ENCODE measurements at places on chromosomes 3 and 15.

- DNase-seq = no peak
These were observed 265.1 kb downstream of the TJP1 start for GRCh38 chr15:29557171-29557570.

DNA sequence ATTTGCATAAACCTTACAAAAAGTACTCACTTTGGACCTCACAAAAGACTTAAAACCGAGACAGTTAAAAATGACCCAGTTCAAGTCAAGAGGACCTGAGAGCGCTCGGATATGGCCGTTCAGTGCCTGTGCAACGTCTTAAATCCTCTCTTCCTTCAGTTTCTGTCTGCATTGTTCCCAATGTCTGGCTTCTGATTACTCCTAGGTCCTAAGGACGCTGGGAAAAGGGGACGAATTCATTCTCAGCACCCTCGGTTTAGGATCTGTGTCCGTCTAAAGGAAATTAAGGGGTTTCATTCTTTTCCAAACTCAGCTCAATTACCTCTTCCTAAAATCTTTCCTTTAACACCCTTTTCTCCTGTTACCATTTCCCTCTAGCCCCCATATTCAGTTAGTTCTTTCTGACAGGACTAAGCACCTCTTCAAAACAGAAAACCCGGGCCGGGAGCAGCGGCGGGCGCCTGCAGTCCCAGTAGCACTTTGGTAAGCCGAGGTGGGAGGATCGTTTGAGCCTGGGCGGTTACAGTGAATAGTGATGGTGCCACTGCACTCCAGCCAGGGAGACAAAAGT is 970 bp downstream of the DPPA4 start:
- DNase-seq = peak; percentile 13

DNA sequence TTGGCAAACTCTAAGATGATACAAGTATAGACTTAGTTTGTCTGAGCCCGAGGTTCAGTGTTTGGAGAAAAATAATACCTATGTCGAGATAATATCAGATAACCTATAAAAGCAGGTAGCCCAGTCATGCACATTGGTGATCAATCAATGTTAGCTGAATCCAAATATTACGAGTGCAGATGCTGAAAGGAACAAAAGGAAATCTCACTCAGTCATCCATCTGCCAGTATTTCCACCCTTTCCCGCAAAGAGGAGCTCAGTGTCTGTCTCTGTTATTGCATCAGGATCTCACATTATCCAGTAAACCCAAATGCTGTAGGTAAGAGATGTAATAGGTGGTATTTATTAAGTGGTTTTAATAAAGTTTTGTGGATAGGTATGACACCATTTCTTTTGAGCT is 251.2 kb upstream of the CTDSPL start:
- DNase-seq = no peak

DNA sequence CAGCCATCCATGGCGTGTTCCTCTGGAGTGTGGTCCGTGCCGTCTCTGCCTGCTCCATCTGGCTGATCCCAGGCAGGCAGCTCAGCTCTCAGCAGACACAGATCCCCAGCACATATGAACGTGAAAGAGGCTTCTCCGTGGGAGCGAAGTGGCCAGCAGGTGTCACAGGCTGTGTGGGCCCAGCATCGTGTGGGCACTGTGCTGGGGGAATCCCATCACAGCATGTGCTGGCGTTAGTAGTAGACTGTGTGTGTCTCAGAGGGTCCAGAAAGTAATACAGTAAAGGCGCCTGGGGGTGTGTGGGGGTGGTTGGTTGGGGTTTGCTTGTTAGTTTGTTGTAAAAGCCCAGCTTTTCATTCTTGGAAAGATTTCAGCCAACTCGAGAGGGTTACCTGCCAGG is 147.6 kb downstream of the IGF1R start:
- DNase-seq = no peak

GRCh38 chr3:197325773-197326172 is 27.4 kb upstream of the DLG1 start:
- DNase-seq = no peak

DNA sequence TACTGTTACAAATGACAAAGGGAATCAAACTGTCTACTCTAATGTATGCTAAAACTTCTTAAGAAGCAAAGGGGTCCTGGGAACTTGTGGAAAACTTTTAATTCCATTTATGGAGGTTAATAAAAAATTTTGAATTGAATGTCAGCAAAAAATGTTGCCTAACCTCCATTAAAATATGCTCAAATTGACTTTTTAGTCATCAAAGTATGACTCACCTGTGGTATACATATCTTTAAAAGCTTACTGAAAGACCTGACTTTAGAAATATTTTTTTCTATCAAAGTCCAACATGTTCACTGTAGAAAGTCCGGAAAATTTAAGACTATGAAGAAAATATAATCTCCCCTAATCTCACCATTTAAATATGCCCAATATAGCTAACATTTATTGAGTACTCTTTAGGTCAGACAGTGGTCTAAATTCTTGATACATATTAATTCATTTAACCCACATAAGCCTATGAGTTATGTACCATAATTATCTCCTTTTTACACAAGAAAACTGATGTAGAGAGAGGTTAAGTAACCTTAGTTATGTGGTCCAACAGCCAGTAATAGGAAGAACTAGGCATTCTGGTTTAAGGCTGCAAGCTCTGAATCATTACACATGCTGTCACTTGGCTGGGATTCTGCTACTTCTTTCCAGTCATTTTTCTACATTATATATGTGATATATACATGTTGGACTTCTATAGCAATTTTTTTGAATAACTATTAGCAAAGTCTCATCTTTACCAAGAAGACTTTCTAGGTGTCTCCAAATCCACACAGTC is 83.6 kb downstream of the PDZRN3 start:
- no peak for DNase-seq

GRCh38 chr3:168591587-168591986 is 495.9 kb upstream of the GOLIM4 start:
- DNase-seq = no peak

- no peak for DNase-seq
These were observed 143.5 kb downstream of the GABRG3 start for GRCh38 chr15:27114473-27114872.

- no peak for DNase-seq
These were observed 145.9 kb upstream of the GALNT15 start for GRCh38 chr3:16028604-16029003.

GRCh38 chr3:61407397-61407796 is 154.0 kb upstream of the PTPRG start:
- DNase-seq = no peak

- no peak for DNase-seq
These were observed 1308.0 kb downstream of the ROBO1 start for GRCh38 chr3:78459796-78460195.

DNA sequence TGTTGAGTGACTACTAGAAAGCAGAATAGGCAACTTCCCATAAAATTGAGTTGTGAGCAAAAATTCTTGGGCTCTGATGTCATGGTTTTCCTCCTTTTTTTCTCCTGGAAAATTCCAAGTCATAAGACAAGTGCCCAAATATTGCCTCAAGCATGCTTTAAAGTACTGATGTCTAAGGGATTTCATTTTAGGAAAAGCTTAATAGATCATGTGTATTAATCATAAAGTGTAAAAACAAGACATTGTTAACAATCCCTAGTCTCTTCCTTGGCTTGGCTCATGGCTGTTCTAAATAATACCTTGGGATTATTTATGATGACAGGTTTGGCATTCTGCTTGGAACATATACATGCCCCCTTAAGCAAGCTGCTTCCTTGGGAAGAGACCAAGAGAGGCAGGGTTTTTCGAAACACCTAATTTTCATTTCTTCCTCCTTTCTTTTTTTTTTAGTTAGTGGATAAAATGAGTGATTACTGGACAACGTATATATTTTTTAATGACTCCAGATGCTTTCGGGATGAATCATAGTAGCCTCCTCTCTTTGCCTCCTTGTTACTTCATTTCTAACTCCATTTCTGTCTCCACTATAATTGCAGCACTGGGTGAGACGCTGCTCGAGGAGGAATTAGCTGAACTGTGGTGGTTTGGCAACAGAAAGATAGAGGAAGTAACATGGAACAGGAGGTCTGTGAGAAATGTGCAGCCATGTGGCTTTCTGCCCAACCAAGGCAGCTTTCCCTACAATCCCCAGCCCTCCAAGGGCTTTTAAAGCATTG is 104.9 kb downstream of the TPRG1 start:
- peak; percentile 90 for DNase-seq

DNA sequence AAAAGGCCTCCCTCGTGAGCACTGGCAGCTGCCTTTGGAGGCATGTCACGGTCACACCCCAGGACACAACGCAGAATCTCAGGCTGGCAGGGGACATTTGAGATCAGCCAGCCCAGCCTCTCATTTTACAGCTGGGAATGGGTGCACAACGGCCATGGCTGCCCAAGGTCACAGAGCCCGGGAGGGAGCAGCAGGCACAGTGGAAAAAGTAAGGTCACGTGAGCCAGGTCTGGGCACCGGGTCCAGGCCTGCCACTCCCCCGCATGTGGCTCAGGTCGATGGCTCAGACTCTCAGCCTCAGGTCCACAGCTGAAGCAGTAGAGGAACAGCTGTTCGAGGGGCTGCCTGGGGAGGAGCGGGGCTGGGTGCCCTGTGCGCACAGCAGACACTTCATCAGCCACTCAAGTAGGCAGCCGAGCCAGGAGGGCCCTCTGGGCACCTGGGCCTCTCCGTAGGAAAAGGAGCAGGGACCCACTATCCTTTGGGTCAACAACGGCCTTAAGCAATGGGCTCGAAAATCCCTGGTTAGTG is 260.6 kb downstream of the GOLGA6L6 start:
- DNase-seq = no peak

GRCh38 chr15:66236806-66237375 is 16.7 kb downstream of the MEGF11 start:
- DNase-seq = no peak

DNA sequence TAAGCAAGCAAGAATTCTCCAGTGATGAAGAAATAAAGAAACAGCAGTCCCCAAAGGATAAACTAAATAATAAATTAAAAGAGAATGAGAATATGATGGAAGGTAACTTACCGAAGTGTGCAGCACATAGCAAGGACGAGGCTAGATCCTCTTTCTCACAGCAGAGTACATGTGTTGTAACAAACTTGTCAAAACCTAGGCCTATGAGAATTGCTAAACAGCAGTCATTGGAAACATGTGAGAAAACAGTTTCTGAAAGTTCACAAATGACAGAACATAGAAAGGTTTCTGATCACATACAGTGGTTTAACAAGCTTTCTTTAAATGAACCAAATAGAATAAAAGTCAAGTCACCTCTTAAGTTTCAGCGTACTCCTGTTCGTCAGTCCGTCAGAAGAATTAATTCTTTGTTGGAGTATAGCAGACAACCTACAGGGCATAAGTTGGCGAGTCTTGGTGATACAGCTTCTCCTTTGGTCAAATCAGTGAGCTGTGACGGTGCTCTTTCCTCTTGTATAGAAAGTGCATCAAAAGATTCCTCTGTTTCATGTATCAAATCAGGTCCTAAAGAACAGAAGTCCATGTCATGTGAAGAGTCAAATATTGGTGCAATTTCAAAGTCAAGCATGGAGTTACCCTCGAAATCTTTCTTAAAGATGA is 4.5 kb upstream of the SCG5 start:
- DNase-seq = no peak

GRCh38 chr15:55422089-55422488 is 13.8 kb downstream of the PIERCE2 start:
- DNase-seq = no peak

DNA sequence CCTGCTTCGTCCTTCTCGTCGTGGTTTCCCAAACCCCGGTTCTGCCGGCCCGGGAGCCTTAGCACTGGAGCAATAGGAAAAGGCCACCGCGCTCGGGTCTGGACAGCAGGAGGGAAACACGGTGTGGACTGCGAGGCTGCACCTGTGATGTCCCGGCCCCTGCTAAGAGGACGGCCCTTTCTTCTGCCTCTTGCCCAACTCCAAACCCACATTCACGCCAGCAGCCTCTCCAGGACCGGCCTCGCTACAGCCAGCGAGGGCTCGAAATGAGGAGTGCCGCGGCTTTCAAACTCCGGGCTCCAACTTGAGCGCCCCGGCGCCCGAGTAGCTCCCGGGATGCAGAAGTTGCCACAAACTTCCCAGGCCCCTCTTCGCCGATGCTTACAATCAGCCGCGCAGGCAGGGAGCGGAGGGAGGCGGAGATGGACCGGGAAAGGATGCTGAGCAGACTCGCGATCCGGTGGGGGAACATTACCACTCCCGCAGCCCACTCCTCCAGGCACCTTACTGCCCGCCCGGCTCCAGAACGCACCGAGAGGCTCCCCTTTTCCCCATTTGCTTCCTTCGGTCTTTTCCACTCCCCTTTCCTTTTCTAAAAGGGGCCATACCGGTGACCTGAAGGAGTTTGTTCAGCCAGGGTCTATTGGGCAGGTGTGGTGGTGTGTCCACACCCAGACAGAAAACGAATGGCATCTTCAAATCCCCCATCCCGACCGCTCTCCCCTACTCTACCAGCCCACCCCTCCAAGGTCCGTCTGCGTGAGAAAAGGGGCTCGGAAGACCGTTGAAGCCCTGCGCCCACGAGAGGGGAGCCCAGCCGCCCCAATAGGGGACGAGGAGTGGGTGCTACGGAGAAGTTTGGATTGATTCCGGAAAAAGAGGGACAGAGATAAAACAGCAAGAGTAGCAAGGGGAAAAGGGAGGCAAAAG is 18.8 kb upstream of the SATB1 start:
- DNase-seq = no peak

- DNase-seq = no peak
These were observed 275.5 kb downstream of the SHOX2 start for GRCh38 chr3:157830556-157831236.

DNA sequence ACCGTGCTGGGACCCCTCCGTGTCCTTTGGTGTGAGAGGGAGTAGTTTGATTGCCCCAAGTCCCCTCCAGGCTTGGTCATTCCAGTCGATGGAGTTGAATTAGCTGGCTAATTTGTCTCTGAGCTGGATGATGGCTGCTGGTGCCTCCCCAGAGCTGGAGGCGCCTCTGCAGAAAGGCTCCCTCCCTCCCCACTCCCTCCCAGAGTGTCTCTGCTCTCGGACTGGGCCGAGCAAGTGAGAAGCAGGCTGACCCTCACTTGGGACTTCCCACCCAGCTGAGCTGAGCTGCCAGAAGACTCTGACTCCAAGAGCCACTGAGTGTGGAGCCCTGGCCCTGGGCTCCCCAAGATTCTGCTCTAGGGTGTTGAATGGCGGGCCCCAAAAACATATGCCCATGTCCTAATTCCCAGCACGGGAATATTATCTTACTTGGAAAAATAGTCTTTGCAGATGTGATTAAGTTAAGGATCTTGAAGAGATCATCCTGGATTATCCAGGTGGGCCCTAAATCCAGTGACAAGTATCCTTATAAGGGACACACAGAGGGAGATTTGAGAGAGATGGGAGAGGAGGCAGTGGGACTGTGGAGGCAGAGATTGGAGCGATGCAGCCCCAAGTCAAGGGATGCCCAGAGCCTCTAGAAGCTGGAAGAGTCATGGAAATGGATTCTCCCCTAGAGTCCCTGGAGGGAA is 60.7 kb upstream of the TLE3 start:
- DNase-seq = no peak

- peak; percentile 36 for DNase-seq
These were observed 152.7 kb downstream of the CD47 start for GRCh38 chr3:107938143-107938542.

Measured in inflammatory macrophage (primary cell).